CD4-positive, alpha-beta T cell treated with Interferon gamma for 1 hour (primary cell): ENCODE measurements at places on chromosomes 11 and 22.
A peak's percentile ranks its signal among the peaks of the same experiment; 100 is the strongest.

DNA sequence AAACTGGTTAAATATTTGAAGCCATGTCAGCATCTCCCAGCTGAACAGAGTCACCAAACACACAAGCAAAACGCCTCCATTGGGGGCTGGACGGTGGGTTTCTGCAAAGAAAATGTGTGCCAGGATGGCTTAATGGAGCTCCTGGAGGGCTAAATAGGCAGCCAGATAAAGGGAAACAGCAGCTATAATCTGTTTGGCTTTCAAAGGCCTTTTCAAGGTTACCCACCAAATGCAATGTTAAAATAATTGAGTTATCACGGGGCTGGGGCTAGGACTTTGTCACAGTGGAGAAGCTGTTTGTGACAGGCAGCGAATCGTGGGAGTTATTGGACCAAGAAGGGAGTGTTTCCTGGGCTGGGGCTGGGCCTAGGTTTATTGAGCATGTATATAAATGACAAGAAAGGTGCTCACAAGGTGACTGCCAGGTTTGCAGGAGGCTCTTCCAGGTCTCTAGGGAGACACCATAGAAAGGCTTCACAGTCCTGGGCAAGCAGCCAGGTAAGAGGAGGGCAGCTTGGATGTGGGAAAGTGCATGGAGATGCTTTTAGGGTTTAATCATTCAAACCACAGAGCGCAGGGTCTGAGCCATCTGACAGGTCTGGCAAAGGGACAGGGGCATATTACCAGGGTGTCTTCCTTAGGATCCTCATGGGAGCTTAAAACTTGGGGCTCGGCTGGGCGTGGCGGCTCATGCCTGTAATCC, 28.3 kb downstream of the GRIK4 start:
- DNase-seq: no peak

- no peak for DNase-seq
These were observed 121.8 kb downstream of the INSC start for GRCh38 chr11:15236559-15236958.

GRCh38 chr11:76744186-76745043, 38.7 kb upstream of the TSKU start:
- DNase-seq: no peak

GRCh38 chr11:44708009-44708408, 18.8 kb upstream of the TSPAN18 start:
- DNase-seq: no peak

GRCh38 chr11:27909386-27909785, 198.6 kb downstream of the KIF18A start:
- DNase-seq: no peak

DNA sequence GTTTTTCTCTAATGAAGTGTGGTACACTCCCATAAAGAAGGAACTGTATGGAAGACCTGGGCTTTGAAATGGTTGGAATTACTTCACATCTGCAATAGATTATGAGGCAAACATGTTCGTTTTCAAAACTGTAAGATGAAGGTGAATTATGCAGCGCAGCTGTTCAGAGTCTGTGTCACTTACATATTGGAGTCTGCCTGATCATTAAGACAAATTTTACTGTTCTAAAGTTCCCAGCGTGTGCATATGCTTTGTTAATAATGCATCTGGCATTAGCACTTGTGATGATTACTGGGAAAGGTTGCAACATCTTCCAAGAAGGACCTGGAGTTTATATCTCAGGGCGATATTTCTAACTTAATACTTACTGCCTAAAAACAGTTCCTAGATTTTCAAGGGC, 255.2 kb upstream of the ZC3H12C start:
- no peak for DNase-seq

DNA sequence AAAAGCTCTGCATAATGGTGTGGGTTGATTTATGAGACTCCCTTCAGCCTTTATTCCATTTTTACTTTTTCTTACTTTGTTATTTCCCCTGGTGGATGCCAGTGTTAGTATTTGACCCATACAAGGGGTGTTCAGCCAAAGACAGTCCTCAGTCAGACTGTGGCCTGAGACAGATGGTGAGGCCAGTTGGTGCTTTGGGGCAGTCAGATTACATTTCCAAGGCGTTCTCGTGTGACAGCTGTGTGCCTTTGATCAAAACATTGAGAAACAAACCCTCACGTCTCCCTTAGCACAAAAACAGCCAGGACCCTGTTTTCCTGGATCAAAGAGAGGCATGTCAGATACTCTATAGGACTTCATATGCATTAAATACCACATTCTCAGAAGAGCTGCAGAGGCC, 31.3 kb upstream of the SLN start:
- DNase-seq: no peak

DNA sequence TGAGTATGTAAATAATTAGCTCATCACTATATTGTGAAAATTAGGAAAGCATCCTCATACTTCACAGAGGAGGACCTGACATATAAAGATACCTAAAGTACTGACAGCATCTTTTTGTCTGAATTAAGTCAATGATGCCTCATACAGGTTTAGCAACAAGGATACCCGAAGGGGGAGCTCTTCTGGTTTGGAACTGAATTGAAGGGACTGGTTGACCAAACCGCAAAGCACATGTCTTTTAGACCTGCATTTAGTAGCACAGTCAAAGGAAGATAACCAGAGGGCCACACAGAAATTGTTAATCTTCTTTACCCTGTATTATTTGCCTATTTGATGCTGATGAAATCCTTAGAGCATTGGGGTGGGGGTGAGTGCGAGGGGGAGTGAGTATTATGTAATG, 12.9 kb upstream of the WT1 start:
- DNase-seq: no peak

DNA sequence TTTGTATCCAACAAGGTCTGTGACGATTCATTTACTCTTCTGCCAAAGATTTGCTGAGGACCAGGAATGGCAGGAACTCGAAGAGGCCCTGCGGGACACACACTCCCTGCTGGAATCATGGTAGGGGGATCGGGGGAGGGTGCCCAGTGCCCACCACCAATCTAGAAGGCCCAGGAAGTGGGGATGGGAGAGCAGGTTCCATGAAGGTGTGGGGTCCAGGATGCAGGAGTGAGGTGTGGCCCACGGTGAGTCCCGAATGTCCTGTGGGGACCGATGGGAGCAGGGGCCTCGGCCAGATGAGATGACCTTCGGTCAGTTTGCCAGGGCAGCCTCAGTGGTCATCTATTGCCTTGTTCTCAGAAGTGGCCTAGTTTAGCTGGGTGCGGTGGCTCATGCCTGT, 492.7 kb downstream of the BRD1 start:
- DNase-seq: no peak

GRCh38 chr22:30193031-30193775, 53.4 kb downstream of the LIF start:
- DNase-seq: no peak

DNA sequence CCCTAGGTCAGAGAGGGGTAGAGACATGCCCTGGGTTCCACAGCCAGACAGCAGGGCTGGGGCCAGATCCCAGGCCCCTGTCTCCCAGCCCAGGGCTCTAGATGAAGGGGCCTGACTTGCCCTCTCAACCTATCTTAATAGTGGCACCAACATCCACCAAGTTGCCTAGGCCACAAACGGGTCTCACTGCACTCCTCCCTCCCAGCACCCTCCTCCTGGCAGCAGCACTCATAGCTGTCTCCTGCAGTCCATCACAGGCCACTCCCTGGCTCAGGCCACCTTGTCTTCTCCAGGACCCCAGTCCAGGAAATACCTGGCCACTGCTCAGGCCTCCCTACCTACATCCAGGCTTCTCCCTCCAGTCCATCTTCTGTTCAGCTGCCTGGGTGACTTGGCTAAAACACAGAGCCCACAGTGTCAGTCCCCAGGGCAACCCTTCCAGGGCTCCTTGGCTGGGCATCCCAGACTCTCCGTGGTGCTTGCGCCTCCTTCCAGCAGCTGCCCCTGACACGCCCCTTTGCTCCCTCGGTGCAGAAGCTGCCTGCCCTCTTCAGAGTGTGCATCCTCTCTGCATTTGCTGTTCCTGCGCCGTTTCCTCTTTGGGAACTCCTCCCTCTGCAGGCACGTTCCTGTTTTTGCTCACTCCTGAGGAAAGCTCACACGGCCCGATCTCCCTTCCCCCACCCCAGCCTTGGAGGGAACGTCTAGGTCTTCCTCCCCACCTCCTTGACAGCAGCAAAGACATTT, 40.5 kb downstream of the LRRC32 start:
- DNase-seq: peak; percentile 82

GRCh38 chr11:12889243-12889642, 119.9 kb upstream of the RASSF10 start:
- no peak for DNase-seq

DNA sequence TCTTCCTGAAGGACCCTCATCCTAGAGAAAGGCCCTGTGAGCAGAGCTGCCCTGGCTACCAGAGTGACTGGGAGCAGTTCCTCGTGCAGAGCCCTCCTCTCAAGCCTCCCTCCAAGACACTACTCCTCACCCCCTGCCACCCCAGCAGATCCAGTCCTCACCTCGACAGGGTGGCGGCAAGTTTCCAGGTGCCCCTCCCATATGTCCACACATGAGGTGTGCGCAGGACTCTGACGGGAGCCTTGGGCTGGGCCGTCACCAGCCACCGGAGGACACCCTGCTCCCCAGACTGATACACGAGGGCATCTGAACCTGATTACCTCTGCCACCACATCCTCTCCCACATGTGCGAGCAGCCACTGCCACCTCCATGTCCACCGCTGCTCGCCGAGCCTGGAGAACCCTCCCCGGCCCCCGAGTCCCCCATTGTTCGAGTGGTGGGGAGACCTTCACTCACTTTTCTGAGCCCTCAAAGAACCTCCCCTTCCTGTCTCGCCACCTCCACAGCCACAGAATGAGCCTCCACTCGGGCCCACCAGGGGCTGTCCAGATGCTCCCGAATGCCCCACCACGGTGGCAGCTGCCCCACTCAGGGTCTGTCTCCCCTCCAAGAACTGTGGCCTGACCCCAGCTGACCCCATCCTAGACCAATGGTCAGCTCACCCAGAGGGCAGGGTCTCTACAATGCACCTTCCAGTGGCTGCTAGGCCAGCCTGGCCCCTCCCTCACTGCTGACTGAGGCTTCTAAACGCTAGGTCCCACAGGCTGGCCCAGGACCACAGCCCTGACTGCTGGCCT, 62.5 kb downstream of the DGCR2 start:
- no peak for DNase-seq

DNA sequence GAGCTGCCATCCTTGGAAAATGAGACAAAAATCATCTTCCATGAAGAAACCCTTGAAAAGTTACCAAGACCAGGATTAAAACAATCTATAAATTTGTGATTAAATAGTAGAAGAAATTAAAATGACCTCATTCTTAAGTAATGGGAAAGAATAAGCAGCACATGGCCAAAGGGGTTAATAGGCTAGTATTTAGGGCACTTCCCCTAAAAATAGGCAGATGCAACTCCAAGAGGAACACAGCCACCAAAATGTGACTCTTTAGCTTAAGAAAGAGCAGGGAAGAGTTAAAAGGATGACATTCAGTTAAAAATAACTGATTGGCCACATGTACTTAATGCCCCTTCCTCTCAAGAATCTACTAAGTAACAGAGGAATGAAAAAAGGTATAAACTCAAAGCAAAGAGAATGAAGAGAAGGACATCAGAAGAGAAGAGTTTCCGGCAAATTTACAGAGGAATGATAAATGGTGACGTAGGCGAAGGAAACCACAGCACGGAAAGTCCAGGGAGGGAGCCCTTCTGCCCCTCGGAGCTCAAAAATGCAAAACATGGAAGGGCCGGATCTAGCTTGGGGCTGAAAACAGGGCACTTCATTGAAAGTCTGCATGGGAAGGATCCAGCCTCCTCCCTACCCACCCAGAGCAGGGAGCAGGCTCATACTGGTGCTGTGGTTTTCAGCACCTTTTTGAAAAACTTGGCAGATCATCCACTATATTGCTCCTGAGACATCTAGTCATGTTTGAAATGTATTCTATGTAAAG, 17.8 kb downstream of the SCUBE2 start:
- DNase-seq: no peak

DNA sequence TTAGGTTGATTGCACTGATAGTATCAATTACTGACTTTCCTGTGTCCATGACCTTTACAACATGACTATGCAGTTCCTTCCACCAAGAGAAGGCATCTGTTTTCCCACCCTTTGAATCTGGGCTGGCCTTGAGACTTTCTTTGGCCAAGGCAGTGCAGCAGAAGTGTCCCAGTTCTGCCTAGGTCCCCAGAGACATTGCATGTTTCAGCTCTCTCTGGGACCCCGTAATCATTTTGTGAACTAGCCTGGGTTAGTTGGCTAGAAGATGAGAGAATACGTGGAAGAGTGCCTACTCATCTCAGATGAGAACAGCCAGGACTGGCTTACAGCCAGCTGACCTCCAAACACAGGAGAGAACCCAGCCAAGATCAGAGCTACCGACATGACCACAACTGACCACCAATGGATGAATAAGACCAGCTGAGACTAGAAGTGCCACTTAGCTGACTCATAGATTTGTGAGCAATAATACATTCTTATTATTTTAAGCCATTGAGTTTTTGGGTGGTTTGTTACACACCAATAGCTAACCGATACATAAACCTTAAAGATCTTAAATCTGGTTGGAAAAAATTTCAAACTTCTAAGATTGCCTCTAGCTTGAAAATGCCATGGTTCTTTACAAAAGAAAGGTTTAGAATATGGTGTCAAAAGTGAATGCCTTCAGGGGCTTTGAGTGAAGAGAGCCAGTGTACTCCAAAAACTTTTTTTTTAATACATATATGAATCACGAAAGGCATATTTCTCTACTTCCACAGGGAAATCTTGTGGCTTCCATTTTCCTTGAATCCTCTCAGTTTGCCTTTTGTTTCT, 145.2 kb downstream of the FBXO7 start:
- no peak for DNase-seq

GRCh38 chr11:121884626-121885025, 231.4 kb downstream of the BLID start:
- no peak for DNase-seq

DNA sequence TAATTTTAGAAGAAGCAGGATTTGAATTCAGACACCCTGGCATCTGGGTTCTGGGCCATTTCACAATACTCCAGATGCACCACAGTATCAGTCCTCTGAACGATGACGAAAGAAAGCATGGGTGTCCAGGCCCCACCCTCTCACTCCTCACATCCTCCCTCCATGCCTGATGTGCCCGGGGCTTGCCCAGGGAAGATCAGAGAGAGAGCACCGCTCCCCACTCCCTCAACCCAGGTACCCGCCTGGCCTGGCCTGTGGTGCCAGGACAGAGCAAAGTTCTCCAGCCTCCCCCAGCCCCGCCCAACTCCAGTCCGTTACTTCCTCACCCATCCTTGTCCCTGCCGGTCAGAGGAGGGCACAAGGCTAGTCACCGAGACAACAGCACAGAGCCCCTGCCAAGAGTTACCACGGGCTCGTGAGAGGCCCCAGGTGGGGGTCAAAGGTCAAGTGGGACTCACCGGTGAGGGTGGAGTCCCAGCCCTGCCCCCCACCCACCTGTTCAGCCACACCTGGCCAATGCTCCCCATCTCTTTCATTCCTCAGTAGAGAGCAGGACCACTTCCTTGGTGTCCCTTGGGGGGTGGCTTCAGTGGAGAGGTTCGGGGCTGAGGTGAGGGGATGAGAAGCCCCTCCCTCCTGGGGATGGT, 8.1 kb downstream of the BCL9L start:
- DNase-seq: peak; percentile 75

GRCh38 chr11:66068923-66069714, 953 bp upstream of the PACS1 start:
- peak; percentile 56 for DNase-seq

GRCh38 chr22:19806213-19807160, 45.9 kb downstream of the TBX1 start:
- no peak for DNase-seq
